ENCODE measurements at places on chromosomes 1 and 21.
A peak's percentile ranks its signal among the peaks of the same experiment; 100 is the strongest.

GRCh38 chr1:65235867-65236805 lies 73.2 kb upstream of the DNAJC6 start:
- peak; percentile 27 for DNase-seq

DNA sequence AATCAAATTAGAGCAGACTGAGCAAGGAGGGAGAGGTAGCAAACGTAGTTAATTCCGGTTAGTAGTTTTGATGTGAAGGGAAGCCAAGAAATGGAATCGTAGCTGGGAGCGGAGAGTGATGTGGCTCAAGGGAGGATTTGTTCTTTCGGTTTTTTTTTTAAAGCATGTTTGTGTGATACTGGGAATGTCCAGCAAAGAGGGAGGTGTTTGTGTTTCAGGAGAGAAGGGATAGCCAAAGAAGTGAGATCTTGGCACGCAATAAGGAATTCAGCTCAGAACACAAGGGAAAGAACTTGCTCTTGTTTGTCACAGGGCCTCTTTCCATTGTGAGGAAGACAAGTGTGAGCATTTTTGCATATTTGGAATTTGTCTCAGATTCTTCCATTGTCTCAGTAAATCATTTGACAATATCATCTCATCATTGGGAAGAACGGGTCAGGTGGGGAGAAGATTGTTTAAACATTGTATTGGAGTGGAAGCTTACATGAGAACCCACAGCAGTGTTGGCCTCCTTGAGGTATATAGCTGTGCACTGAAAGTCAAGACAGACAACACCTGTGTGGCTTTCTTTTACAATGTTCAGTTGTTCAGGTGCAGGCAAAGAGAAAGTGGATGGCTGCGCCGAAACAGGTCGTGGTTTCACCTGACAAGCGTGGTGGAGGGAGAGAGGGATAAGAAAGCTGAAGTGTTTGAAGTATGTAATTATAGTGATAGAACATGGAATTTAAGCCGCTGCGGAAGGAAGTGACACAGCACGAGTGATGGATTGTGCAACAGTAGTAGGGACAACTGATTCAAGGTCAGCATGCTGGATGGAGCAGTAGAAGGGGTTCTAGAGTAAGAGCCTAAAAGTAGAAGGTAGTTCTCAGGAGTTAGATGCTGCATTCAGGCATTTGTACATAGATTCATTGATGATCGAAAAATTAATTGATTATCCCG lies 25.4 kb downstream of the FMN2 start:
- no peak for DNase-seq

GRCh38 chr1:241846375-241846774 lies 1.6 kb upstream of the EXO1 start:
- DNase-seq: no peak

GRCh38 chr1:190453550-190453949 lies 24.1 kb downstream of the BRINP3 start:
- no peak for DNase-seq

DNA sequence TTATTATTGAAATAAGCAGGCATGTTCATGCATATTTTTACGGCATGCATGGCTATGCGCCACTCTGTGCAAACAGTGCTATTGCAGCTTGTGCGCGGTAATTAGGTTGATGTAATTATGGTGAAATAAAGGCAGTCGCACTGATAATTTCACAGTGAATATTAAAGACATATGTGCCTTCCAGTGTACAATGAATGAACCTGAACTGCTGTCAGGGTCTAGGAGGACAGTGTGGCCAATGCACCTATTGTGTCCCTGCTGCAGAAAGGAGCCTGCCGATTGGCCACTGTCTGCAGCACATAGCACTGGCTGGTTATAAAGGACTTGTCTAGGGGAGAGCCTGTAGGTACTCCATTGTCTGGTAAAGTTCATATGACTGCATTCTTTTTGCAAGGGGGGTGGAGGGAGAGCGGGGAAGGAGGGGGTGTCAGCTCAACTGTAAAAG lies 340.4 kb downstream of the USP25 start:
- DNase-seq: no peak

Data from inflammatory macrophage (primary cell).